RPMI7951 (cell line): ENCODE measurements at places on chromosomes 11 and 22. TPM values are rescaled to one million over a fixed set of nuclear protein-coding genes. Genes with fewer than 3 reads are reported as not detected.

FAT3 gene
- total RNA-seq, result 0.88 and 1.3 TPM in 2 replicates

OR4S2 gene
- not detected in 2 replicates for total RNA-seq

ZNF280B gene
- 0.59 and 0.96 TPM in 2 replicates for total RNA-seq

SOX6 gene
- 0.48 and 0.49 TPM in 2 replicates for total RNA-seq

EML3 gene
- 7.1 and 13.8 TPM in 2 replicates for total RNA-seq

SAA2 gene
- total RNA-seq, result 0.20 and 0.84 TPM in 2 replicates

MS4A3 gene
- not detected in 2 replicates for total RNA-seq
